GM12892 (cell line): ENCODE measurements at places on chromosomes 16 and 17.

DNA sequence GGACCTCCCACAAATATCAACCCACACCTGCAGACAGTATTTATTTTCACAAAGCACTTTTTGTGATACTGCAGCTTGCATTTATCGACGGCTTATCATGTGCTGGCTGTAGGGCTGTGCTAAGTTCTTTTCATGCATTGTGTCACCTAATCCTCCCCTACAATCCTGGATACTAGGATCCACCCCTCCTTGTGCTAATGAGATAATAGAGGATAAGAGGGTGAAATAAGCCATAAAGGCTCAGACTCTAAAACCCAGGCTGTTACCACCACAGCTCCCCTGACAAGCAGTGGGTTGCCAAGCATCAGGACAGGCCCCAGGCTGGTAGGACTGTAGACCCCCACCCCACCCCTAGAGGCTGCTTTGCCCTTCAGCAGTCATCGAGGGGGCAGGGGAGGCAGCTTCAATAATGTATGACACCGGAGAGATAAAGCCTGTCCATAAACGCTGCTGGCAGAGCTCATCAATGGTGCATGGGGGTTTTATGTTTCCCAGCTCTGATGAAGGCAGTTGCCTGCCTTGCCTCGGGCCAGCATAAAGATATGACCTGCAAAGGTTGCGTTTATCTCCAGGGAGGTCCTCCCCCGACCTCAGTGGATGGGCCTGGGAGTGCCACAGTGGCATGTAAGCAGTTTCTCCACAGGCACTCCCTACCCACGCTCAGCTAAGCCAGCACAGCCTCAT lies 73.9 kb upstream of the C16orf82 start:
- no peak for DNase-seq

DNA sequence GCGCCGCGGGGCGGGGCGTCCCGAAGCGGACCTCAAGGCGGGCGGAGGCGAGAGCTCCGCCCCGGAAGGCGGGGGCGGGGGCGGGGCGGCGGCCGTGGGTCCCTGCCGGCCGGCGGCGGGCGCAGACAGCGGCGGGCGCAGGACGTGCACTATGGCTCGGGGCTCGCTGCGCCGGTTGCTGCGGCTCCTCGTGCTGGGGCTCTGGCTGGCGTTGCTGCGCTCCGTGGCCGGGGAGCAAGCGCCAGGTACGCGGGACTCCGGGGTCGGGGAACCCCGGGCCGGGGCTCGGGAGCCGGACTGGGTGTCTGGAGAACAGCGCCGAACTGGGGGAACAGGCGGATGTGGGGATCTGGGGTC lies at the start of gene TNFRSF12A:
Gene TNFRSF12A (plus strand): TSS at position 122 of the 357 bp plus-strand sequence. CDS start 30 bp downstream, at position 152.
- DNase-seq, result peak; percentile 88

DNA sequence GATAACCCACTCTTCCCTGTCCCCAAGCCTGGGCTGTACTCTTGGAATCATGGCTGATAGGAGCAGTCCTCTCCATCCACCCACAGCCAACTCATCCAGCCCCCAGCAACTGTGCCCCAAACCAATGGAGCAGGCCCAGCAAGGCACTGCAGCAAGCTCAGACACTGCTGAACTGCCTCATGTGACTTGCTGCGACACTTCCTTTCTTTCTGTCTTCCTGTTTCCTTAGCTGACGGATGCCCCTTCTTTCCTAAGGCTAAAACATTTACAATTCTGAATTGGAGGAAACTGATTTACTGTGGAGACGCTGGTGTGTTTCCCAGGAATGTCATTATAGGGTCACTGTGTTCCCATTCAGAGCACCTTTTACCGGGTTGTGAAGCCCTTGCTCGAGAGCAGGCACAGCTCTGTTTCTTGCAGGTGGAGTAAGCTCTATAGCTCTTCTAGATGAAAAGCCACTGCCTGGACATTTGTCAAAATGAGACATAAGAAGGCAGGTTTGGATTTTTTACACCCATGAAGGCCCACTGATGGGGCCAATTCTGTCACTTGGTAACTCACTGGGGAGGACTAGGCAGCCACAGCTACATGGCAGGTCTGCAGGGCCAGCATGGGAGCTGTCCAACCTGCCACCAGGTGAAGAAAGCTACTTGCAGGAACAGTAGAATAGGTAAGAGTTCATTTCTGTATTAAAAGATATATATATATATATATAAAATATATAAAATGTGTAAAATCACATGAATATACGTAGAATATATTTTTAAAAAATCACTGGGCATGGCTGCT lies 27.4 kb downstream of the TMEM11 start:
- DNase-seq, result no peak

- DNase-seq, result no peak
These were observed 132.0 kb downstream of the COPRS start for GRCh38 chr17:31726980-31727427.

- DNase-seq, result no peak
These were observed 7.2 kb upstream of the AGRP start for GRCh38 chr16:67490335-67491096.

GRCh38 chr17:50890675-50891516 lies 24.7 kb upstream of the TOB1 start:
- no peak for DNase-seq

- no peak for DNase-seq
These were observed 4.5 kb upstream of the TCAP start for GRCh38 chr17:39660397-39661385.

GRCh38 chr16:23061669-23062068 lies 87.6 kb downstream of the USP31 start:
- no peak for DNase-seq

DNA sequence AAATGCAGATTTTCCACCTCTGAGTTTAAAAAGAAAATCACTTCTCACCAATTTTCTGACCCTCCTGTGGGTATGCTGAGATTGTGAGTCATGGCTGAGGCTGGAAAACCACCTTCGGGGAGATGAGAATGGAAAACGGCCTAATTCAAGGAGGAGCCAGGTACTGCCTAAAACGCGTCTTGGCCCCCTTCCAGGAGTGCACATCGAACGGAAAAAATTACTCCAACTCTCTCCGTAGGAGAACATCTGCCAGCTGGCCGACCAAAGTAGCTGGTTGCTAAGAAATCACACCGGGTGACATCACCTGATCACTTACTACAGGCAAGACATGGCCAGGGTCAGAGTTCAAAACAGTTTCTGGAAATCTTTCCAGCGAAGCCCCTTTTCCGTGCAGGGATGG lies 107.6 kb downstream of the ZNF423 start:
- DNase-seq, result no peak

GRCh38 chr17:41190328-41190727 lies 641 bp downstream of the KRTAP9-1 start:
- DNase-seq, result no peak

- no peak for DNase-seq
These were observed 18.4 kb downstream of the SOX9 start for GRCh38 chr17:72139212-72139611.

DNA sequence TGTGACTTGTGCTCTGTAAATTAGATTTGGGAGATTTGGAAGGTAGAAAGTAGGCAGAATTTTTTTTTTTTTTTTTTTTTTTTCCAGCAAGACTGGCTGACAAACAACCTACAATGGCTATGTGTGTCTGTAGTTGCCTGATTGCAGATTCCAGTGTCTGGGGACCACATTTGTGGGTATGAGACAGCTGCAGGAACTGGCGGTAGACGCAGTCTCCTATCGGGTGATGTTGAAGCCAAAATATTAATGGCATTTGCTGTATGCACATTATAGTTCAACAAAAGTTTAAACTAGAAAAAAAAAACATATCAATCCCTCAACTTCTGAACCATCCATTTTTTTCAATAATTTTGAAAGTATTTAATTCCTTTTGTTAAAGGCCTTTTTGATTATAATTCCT lies 665.2 kb downstream of the TOX3 start:
- no peak for DNase-seq

GRCh38 chr16:70402916-70403659 lies 35.8 kb downstream of the ST3GAL2 start:
- DNase-seq, result no peak

GRCh38 chr17:70869402-70870085 lies 700.2 kb downstream of the KCNJ2 start:
- DNase-seq, result no peak

GRCh38 chr17:79993390-79994227 lies 42.1 kb downstream of the TBC1D16 start:
- no peak for DNase-seq

- no peak for DNase-seq
These were observed 223.2 kb downstream of the C16orf78 start for GRCh38 chr16:49596648-49597291.

GRCh38 chr16:606656-607307 lies 16.9 kb downstream of the RAB40C start:
- no peak for DNase-seq

DNA sequence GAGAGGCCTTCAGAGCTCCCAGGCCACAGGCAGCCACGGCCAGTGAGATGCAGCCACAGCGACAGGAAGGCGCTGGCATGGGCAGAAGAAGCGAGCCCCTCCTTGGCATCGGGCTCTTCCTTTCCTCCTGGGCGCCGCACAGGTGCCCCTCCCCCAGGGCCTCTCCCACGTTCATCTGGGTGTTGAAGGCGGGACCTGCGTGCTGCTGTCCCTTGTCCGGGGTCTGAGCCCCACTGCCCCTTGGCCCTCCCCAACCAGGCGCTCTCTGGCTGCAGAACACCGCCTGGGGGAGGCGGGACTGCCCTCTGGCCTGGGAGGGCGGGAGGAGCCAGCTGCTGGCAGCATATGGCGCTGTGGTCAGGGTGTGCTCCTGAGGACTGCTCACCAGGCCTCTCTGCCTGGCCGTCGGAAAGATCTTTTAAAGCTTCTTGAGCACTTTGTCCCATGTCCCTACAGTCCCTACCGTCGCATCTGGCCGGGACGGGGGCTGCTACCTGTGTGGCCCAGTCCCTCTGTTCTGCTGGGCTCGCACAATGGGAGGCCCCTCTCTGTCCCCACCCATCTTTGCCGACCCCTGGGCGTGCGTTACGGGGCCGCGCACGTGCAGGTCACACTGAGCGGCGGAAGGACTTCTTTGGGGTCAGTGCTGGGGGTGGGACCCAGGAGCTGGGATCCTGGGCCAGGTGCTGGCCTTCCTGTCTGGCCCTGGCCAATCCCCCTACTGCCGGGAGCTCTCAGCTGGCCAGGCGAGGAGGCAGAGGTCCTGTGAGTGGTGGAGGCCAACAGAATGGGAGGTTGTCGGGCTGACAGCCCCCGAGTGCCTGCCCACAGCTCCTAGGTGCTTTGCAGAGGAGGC lies 1.7 kb downstream of the SLC25A10 start:
- no peak for DNase-seq

- peak; percentile 94 for DNase-seq
These were observed 1.3 kb downstream of the C16orf86 start for GRCh38 chr16:67667817-67668494.

GRCh38 chr16:77472262-77472661 lies 37.4 kb upstream of the ADAMTS18 start:
- no peak for DNase-seq

DNA sequence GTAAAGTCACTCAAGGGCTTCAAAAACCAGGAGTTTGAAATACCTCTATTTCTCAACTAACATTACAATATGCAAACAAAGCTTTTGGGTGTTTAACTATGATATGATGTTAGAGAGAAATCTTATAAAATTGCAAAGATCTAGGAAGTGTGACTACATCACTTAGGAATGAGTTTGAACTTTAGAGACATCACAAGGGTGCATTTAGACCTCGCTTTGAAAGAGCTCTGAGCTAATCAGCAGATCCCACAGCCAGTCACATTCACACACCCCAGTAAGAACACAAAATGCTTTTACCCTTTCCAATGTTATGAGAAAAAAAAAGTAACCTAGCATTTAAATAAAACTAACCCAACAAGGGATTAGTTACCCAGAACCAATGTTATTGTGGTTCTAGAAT lies 45.2 kb downstream of the HYDIN start:
- DNase-seq, result no peak

- DNase-seq, result no peak
These were observed 301.9 kb upstream of the TBX2 start for GRCh38 chr17:61097781-61098180.

DNA sequence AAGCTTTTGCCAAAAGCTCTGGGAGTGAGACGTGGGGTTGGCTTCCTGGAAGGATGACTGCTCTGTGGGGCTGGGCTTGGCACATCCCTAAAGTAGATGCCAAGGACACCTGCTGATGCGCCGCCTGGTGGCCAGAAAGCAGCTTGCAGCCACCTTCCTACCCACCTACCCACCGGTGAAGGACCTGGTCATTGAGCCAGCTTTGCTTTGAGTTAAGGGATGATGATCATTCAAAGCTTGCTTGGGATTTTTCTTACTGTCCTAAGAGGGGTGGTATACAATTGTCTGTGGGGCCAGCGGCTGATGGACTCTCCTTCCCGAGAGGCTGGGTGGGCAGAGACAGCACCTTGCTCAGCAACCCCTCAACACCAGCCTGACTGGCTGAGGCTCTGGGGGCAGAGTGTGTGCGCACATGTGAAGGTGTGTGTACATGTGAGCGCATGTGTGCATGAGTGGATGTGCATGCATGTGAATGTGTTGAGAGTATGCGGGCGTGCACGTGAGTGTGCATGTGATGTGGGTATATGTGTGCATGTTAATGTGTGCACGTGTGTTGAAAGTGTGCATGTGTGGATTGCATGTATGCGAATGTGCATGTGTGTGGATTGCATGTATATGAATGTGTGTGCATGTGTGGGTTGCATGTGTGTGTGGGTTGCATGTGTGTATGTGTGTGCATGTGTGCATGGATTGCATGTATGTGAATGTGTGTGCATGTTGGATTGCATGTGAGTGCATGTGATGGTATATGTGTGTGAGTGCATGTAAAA lies 18.6 kb downstream of the C1QTNF1 start:
- DNase-seq, result peak; percentile 57

DNA sequence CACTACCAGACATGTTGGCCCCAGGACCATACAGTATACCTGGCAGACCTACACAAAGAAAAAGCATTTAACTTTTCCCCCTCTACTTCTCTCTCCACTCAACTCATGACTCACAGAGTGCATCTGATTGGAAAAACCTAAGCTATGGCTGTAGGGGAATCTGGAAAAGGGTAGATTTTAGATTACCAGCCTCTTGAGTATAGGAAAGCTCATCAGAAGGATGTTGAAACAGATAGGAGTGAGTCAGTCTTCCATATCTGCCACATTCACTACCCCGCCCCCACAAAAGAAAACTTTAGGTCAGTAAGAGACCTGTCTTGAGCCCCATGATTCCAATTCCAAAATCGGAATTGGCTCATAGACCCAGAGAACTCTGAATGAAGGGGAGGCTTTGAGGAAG lies 12.3 kb downstream of the KRT9 start:
- DNase-seq, result no peak

- DNase-seq, result no peak
These were observed 40.0 kb upstream of the COQ7 start for GRCh38 chr16:19027416-19027815.

GRCh38 chr16:87392821-87393679 lies 914 bp downstream of the MAP1LC3B start:
- no peak for DNase-seq

GRCh38 chr16:66660422-66661209 lies 35.9 kb downstream of the CMTM4 start:
- DNase-seq, result no peak
